ENCODE measurements at places on chromosomes 16 and 17.

- no peak for DNase-seq
Observed at GRCh38 chr16:54454616-54455015, 168.0 kb upstream of the IRX3 start.

DNA sequence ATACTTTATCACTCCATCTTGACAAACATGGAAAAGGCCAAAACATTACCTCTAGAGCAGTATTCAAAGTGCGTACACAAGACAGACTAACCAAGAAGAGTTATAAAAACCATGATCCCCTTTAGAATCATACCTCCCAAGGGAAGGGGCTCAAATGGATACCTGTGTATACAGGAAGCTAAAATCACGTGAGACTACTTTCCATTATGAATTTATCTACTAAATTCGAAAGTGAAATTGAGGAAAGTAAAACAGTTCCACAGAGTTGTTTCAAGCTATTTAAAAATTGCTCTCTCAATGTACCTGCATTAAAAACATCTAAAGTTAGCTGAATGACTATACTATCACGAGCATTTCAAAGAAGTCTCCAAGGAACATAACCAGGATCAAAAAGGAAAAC is 32.7 kb downstream of the AP1G1 start:
- DNase-seq, result no peak

GRCh38 chr17:12730931-12731521 is 58.3 kb upstream of the ARHGAP44 start:
- no peak for DNase-seq

GRCh38 chr16:15882563-15882962 is 5.8 kb downstream of the CEP20 start:
- no peak for DNase-seq

DNA sequence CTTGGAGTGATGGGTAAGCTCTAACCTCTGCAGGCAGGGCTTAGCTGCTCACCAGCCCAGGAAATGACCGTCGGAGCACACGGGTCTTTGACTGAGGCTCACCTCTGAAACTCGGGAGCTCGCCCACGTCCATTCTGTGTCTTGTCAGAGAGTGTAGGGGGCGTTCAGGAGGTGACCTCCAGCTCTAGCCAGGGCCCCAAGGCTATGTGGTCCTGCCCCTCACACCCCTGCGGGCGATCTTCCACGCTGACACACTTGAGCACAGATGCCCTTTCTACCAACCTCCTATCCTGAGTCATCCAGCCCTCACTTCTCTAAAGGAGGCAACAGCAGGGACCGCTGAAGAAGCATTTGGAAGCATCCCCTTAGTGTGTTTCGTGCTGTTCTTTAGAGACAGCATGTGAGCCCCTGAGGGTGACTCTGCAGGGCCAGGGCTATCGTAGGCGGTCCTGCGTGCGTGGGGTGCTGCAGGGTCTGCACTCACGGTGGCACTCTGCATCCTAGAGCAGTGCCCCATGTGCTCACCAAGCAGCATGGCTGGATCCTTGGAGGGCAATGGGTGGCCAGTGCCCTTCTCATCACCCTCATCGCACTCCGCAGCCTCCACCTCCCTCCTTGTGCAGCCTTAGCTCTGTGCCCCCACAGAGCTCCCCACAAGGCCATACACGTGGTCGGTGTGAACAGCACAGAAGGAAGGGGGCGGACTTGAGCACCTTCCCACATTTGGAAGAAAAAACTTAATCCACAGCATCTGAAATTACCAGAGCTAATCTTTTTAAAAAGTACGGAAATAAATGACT is 33.8 kb downstream of the SLC47A1 start:
- DNase-seq, result no peak

- no peak for DNase-seq
Observed at GRCh38 chr17:4005296-4006164, 41.3 kb upstream of the ATP2A3 start.

GRCh38 chr16:63617990-63618763 is 1503.7 kb downstream of the CDH11 start:
- DNase-seq, result no peak

GRCh38 chr17:75755990-75756389 is 9.0 kb downstream of the GALK1 start:
- DNase-seq, result no peak

DNA sequence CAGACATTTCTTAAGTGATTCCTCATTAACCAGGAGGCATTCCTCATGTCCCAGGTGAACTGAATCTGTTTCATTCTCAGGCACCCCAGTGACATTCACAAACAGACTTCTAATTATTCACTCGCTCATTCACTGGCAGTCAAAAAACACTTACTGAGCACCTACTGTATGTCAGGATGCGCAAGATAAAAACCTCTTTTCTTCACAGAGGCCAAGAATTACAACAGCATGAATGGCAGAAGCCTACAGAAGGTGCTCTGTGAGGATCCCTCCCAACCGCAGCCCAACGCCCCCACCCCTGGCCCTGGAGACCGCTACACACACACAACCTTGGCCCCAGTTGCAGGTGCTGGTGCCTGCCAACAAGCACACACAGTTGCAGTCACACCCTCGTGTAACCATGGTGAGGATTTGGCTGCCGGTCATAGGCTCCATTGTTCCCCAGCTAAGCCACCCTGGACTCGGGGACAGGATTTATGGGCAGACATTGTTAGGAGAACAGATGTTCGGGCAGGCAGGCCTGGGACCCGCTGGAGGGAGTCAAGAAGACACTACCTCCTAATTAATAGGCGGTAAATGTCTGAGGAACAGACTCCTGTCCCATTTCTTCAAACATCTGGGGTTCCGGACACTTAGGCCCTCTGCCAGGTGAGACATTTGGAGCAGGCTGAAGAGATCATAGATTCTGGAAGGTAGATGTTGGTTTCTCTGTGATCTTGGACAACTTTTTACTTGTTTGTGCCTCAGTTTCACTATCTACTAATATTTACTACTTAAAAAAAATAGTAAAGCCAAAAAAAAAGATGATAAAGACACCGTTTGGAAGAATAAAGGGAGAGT is 43.2 kb downstream of the CUEDC1 start:
- DNase-seq, result peak; percentile 89

DNA sequence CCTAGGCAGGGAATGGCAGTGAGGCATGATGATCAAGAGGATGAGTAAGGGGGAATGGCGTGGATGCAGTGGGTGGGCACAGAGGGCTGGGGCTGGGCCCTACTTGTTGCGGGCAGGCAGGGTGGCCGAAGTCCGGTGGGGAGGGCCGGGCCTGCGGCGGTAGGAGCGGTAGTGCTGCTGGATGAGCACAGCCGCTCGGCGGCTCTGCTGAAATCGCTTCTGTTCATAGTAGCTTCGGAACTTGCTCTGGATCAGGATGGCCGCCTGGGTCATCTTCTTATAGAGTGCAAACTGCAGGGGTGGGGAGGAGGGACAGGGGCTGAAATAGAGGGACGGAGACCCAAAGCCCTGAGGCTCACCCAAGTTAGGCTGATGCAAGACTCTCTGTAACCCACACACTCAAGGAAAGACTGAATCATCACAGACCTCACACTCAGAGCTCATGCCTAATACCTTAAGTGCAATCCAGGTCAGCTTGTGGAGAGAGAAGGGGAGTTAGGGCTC is 1.5 kb upstream of the SPAG7 start:
- no peak for DNase-seq

GRCh38 chr17:64380985-64381384 is 9.7 kb downstream of the PECAM1 start:
- DNase-seq, result no peak
